Epithelial cell of prostate (primary cell): ENCODE measurements at places on chromosomes 3 and 15.

GRCh38 chr3:148911592-148911991, 46.5 kb downstream of the CPA3 start:
- DNase-seq: no peak

DNA sequence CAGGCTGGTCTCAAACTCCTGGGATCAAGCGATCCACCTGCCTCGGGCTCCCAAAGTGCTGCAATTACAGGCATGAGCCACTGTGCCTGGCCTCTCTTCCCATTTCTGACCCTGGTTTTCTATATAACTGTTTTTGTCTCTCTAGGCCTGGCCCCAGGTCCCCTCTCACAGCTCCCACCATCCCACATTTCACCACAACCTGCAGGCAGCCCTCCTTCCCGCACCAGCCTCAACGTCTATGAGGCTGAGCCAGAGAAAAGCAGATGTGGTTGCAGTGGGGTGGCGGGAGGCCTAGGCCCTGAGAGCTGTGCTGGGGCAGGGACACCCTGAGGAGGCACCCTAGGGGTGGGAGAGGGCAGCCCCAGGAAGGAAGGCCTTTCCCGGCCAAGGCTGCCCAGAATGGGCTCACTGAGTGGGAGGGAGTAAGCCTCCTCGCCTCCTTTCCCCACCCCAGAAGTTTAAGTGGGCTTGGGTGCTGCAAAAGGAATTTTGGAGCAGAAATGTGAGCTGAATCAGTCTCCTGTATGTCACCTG, 99.7 kb downstream of the LSM3 start:
- no peak for DNase-seq

- no peak for DNase-seq
These were observed 50.2 kb downstream of the SAMMSON start for GRCh38 chr3:70049761-70050160.

GRCh38 chr3:134620476-134621115, 30.2 kb downstream of the KY start:
- no peak for DNase-seq

DNA sequence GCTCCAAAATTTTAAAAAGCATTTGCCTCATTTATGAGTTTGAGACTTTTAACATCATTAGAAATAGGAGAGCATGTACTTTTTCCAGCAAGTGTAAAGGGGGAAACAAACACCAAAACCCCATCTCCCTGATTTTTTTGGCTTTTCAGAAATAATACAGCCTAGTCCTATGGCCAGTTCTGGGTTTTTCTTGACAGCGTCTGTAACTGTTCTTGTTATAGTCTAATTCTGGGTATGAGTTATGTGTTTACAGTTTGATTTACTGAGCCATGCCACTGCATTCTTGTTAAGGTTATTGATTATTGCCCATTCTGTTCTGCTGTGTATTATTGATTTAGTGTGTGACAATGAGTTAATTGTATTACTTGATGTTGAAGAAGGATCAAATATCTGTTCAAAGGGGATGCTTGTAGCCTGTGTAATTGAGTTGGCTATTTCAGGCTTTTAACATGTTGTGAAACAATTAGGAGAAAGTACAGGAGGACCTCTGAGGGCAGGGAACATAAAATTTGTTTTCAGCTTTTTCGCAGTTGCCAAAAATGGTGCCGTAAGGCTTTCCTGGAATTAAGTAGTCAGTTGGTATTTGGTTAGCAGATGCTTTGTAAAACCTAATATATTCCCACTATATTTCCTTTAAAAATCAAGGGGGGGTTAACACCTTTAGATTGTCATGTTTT, 46.1 kb downstream of the MBNL1 start:
- DNase-seq: no peak

- no peak for DNase-seq
These were observed 251.7 kb upstream of the TBL1XR1 start for GRCh38 chr3:177448987-177449359.
